Mesendoderm (in vitro differentiated cells): ENCODE measurements at places on chromosomes 16 and 17.
A peak's percentile ranks its signal among the peaks of the same experiment; 100 is the strongest.

DNA sequence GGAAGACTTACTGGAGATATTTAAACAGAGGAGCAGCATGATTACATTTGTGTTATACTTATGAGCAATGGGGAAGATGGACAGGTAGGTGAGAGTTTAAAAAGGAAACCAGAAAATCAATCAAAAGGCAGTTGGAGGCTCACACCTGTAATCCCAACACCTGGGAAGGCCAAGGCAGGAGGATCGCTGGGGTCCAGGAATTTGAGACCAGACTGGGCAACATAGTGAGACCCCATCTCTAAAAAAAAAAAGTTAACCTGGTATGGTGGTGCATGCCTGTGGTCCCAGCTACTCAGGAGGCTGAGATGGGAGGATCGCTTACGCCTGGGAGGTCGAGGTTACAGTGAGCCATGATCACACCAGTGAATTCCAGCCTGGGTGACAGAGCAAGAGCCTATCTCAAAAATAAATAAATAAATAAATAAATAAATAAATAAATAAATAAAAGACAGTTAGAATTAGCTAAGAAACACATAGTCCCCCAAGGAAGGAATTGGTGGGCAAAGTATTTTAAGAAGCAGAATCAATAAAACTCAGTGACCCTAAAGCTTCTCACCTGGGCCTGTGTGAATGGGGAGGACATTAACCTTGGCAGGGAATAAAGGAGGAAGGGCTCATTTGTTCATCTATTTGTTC, 32.3 kb upstream of the TOB1 start:
- no peak for DNase-seq

DNA sequence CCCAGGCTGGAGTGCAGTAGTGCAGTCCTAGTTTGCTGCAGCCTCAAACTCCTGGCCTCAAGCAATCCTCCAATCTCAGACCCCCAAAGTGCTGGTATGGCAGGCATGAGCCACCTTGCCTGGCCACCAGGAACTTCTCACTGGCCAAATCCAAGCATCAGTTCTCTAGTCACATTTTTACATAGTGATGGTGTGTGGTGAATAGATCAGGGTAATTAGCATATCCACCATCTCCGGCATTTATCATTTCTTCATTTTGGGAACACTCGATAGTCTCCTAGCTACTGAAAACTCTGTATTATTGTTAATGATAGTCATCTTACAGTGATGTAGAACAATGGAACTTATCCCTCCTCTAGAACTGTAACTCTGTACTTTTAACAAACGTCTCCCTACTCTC, 58.3 kb downstream of the RAB11FIP4 start:
- no peak for DNase-seq

DNA sequence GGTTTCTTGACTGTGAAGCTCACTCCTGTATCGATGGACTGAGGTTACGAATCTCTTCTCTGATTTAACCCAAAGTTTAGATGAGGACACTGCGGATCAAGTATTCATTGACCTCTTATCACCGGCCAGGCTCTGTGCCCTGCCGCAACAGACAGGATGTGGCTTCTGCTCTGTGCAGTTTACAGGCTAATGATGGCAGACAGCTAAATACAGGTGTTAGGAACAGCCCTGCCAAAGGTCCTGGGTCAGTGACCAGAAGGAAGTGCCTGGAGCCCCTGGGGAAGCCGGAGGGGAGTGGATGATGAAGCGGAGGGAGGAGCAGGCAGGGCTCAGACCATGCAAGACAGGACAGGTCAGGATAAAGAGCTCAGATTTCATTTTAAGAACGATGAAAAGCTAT, 44.4 kb downstream of the HAPSTR1 start:
- DNase-seq: no peak

DNA sequence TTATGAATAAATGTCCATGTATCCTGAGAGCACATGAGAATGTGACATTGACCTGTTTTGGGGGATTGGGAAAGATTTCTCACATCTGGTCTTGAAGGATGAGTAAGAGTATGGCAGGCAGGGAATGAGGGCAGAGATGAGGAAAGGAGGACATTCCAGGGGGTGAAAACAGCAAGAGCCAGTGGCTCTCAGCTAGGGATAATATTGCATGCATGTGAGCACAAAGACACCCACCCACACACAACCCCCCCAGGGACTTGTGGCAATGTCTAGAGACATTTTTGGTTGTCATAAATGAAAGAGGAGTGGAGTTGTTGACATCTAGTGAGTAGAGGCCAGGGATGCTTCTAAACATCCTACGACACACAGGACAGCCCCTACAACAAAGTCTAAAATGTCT, 6.0 kb downstream of the MYO1D start:
- no peak for DNase-seq

- DNase-seq: peak; percentile 98
Measured at GRCh38 chr17:28717578-28718332, at the start of gene RAB34. Gene RAB34 (minus strand): TSS chr17:28717868. CDS start chr17:28717266, 602 bp downstream.

GRCh38 chr16:87421003-87421912, 29.1 kb downstream of the MAP1LC3B start:
- DNase-seq: no peak

DNA sequence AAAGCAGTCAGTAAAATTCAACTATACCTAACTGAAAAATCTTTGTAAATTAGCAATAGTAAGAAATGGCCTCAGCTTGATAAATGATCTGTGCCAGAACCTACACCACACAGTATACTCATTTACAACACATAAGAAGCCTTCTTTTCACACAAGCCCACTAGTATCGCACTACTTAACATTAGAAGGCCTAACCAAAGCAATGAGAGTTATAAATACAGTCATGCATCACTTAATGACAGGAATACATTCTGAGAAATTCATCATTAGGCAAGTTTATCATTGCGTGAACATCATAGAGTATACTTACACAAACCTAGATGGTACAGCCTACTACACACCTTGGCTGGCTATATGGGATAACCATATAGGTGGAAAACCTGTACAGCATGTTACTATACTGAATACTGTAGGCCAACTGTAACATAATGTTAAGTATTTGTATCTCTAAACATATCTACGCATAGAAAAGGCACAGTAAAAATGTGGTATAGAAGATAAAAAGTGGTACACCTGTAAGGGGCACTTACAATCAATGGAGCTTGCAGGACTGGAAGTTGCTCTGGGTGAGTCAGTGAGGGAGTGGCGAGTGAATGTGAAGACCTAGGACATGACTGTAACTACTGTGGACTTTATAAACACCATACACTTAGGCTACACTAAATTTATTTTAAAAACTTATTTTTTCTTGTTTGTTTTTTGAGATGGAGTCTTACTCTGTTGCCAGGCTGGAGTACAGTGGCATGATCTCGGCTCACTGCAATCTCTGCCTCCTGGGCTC, 126.5 kb upstream of the CORO6 start:
- DNase-seq: no peak

DNA sequence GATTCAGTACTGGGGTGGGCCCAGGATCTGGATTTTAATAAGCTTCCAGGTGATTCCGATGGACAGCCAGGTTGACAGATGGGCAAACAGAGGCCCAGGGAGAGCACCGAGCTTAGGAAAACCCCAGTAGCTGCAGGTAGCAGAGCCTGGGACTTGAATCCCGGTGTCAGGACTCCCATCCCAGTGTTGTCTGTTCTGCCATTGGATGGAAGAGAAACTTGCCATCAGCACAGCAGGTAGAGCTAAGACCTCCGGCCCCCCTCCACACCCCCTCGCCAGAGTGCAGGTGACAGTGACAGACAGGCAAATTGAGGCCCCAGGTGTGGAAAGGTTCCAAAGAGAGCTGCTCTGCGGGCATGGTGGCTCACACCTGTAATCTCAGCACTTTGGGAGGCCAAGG, 12.4 kb downstream of the KATNB1 start:
- DNase-seq: no peak

DNA sequence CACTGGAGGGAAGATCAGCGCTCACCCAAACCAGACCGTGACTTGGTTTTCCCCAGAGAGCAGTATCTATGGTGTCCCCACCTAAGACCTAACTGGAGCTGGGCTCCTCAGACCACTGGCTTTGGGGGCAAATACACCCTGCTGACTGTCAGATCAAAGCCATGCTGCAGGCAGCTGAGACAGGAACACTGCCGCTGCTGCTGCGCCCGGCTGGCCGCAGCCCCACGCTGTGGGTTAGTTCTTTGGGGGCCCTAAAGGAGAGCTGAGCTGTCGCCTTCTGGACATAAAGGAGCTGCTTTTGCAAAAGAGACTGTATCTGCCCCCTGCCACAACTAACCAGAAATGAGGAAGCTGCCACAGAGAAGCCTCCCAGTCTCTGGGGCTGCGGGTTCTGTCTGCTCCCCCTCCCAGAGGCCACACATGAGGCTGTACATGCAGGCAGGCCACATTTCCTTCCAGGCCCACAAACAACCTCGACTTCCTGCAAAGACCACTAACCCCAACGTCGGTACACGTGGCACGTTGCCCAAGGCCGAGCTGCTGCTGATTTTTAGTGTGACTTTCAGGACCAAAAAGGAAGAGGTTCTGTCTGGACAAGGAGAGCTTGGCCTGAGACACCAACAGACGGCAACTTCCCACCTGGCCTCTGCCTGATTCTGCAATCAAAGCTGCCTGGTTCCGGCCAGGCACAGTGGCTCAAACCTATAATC, 18.2 kb upstream of the ABR start:
- no peak for DNase-seq

DNA sequence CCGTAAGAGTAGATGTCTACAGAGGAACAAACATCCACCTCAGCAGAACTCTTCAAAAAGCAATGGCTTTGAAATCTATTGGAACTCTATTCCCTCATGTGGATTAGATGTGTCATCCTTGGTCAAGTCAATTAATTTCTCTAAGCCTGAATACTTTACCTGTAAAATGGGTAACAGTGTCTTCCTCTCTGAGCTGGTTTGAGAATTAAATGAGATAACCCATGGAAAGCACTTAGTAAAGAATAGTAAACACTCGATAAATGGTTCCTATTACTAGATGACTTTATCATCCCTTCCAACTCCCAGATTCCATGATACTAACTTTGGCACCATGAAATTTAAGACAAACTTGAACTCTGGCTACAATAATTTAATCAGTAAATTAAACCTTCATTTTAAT, 89.1 kb downstream of the SKAP1 start:
- DNase-seq: no peak

GRCh38 chr16:48619547-48619946, 9.6 kb upstream of the N4BP1 start:
- DNase-seq: no peak

DNA sequence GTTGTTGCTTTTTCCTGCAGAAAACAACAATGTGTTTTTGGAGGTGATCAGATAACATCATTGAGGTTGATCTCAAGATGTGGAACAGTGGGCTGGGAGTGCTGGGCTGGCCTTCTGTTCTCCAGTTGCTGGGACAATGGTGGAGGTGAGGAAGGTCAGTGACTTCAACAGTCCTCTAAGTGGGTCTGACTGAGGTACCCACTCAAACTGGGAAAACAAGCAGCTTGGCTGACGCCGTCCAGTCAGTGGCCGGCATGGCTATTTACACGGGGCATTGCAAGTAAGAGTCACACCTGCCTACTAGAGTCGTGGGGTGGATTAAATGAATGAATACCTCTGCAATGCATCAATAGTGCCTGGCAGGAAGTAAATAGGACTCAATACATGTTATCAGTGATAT, 386.7 kb upstream of the ZFHX3 start:
- no peak for DNase-seq

DNA sequence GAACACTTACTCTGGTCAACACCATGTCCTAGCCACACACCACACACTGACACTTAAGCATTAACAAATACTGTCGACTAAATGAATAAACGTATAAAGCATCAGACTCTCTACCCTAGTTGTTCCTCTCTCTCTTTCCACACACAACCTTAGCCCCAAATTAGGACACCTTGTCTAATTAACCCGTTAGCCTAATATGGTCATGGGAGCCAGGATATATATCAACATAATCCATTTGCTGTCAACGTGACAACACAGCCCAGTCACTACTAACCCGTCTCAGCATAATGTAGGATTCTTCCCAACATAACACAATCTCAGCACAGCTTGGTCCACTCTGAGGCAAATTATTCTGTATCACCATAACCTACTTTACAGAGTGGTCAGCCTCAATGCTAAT, 2.2 kb downstream of the DVL2 start:
- no peak for DNase-seq

DNA sequence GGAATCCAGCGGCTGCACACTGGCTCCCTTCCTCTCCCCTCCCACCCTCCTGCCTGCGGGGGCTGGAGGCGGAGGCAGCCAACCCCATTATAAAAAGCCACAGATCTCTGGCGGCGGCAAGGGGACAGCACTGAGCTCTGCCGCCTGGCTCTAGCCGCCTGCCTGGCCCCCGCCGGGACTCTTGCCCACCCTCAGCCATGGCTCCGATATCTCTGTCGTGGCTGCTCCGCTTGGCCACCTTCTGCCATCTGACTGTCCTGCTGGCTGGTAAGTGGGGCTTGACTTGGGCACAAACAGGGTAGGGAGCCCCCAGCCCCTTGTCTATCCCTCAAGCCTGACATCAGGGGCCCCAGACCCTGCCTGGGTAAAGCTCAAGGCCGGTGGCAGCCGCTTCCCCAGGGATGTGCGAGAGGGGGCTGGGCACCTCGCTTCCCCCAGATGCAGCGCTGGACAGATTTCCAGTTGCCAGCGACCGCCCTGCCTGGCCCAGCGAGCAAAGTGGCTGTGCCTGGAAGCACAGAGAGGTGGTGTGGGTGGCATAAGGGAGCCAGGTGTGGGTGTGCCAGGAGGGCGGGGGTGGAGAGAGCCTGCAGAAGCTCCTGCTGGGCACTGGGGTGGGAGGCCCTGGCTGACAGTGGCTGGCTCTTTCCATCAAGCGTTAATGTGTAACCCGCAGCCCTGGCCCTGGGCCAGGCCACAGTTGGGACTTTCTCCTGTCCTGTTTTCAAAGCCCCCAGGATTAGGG, at the start of gene CX3CL1:
Gene CX3CL1 (plus strand): TSS at position 119 of the 745 bp plus-strand sequence. CDS start 79 bp downstream, at position 198.
- DNase-seq: peak; percentile 92

GRCh38 chr17:12673788-12674187, 8.1 kb downstream of the MYOCD start:
- DNase-seq: peak; percentile 25

- no peak for DNase-seq
Measured at GRCh38 chr17:83024218-83024971, 55.0 kb upstream of the METRNL start.

DNA sequence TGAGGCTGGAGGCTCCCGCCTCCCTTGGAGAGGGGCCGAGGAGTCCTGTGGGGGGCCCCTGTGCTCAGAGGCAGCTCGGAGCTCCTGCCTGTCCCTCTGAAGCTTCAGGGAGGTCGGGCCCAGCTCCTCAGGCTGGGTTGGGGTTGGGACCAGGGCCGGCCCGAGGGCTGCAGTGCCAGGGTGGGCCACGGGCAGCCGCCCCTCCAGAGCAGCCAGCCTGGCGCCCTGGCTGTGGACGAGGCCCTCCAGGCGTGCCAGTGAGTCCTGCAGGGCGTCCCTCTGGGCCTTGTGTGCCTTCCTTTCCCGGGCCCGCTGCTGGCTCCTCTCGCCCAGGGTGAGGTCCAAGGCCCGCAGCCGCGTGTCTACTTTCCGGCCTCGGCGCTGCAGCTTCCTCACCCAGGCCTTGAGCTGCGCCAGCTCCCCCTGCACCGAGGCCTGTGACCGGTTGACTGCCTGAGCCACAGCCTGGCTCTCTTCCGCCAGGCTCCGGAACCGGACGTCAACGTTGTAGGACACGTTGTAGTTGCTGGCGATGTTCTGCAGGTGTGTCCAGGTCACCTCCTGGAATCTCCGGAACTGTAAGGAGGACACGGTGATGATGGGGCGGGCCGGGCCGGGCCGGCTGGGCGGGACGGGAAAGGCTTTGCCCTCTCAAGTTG, 1.2 kb downstream of the PTX4 start:
- no peak for DNase-seq

- DNase-seq: no peak
Measured at GRCh38 chr16:79543219-79543618, 57.3 kb downstream of the MAF start.

- DNase-seq: no peak
Measured at GRCh38 chr17:37291351-37291750, 84.4 kb upstream of the C17orf78 start.

- no peak for DNase-seq
Measured at GRCh38 chr16:75195811-75196790, 10.9 kb downstream of the CTRB2 start.
